ENCODE measurements at places on chromosomes 3 and 15.

GRCh38 chr3:124700880-124701684 is 29.2 kb upstream of the UMPS start:
- DNase-seq: no peak

DNA sequence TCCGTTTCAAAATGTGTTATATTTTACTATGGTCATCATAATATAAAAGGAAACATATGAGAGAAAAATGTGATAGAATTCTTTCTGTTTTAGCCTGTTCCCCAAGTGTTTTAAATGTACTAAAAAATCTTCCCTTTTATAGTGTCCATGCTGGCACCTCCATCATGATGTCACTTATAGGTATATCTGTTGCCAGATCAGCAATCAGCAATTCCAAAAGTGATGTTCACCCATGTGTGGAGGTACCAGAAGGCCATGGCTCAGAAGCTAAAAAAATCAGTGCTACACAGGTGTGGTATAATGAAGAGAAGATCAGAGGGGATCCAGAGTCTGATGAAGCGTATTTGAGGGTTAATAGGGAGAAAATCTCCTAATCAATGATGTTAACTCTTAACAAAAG is 1.1 kb upstream of the GPR15 start:
- DNase-seq: no peak

- DNase-seq: peak; percentile 73
These were observed 4.7 kb upstream of the RNF13 start for GRCh38 chr3:149808209-149808829.

- no peak for DNase-seq
These were observed 2.0 kb downstream of the ANKRD28 start for GRCh38 chr3:15795651-15796308.

DNA sequence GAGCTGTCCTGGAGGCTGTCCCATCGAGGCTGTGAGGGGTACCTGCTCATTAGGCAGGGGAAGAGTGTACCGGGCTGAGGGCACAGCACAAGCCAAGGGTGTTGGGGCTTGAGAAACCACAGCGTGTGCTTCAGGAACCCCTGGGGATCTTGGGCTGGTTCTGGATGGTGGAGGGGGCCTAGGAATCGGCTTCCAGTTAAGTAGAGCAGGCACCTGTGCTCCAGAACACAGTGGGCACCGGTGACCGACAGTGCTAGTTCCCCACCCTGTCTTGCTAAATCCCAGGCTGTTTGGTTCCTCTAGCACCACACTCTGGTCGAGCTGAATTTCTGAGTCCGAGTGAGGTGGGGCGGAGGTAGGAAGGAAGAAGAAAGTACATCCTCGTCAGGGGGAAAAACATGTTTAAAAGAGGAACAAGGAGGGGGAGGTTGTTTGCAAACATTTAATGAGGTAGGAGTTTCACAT is 29.1 kb downstream of the SLC6A6 start:
- DNase-seq: no peak

DNA sequence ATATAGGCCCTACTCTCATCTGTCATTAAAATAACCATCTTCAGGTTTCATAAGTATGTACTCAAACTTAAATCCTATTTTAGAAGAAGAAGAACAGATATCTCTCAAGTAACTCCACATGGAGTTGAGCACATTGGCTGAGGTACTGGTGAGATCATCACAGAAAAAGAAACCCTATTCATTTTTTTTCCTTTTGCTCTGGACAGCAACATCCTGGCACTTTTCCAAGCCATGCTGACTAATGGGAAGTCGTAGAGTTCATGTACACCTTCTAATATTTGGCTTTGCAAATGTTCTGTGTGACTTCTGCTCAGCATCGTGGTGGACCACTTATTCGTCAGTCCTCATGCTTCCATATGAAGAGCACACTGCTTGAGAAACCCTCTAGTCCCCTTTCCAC is 336.0 kb upstream of the KCNH8 start:
- DNase-seq: no peak

GRCh38 chr3:121072133-121072532 is 164.1 kb downstream of the STXBP5L start:
- DNase-seq: no peak

GRCh38 chr3:10017636-10018292 is 8.5 kb upstream of the FANCD2 start:
- DNase-seq: no peak

DNA sequence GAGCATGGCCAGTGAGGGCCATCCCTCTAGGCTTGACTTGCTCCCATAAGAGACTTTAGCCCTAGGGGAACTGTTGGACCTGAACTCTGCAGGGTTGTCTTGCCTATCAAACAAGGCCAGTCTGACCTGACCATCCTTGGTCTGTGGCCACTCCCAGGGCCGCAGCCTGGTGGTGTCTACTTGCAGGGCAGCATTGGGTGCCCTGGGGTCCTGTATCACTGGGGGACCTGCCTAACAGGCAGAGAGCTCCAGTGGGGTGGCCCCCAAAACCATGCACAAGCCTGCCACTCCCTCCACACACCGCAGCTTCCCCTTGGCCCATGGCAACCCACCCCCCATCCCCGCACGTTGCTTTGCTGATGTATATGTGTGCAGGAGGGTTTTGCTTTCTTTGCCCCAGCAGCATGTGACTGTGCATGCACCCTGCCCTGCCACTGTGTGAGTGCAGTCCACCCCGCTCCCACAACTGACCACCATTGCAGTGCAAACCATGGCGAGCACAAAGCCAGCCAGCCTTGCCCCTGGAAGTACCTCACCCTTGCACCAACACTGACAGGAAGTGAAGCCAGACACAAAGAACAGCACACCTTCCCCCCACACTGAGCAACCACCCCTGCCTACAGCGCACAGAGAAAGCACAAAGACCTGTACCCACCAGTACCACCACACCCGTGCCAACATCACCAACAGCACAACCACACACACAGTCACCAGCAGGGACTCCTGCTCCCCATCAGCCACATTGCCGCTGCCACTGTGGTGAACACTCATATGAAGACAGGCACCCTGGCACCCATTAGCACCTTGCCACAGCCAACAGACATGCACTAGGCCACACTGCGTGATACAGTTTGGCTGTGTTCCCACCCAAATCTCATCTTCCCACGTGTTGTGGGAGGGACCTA is 88.8 kb downstream of the SENP7 start:
- DNase-seq: no peak

GRCh38 chr3:8341821-8342247 is 159.8 kb upstream of the LMCD1 start:
- DNase-seq: no peak

DNA sequence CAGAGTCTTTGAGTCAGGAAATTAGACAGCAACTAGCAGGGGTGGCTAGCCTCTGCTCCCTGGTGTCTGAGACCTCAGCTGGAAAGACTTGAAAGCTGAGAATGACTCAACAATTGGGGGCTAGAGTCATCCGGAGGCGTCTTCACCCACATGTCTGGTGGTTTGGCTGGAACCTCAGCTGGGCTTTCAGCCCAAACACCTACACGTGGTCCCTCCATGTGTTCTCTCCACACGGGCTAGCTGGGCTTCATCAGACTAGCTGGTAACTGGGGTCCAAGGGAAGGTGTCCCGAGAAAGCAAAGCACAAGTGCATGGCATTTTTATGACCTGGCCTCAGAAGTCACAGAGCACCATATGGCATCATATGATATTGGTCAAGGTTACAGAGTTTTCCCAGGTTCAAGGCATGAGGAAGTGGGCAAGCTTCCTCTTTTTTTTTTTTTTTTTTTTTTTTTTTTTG is 19.9 kb upstream of the ABHD2 start:
- no peak for DNase-seq

- no peak for DNase-seq
These were observed 83.4 kb upstream of the TERB2 start for GRCh38 chr15:44873103-44873502.

DNA sequence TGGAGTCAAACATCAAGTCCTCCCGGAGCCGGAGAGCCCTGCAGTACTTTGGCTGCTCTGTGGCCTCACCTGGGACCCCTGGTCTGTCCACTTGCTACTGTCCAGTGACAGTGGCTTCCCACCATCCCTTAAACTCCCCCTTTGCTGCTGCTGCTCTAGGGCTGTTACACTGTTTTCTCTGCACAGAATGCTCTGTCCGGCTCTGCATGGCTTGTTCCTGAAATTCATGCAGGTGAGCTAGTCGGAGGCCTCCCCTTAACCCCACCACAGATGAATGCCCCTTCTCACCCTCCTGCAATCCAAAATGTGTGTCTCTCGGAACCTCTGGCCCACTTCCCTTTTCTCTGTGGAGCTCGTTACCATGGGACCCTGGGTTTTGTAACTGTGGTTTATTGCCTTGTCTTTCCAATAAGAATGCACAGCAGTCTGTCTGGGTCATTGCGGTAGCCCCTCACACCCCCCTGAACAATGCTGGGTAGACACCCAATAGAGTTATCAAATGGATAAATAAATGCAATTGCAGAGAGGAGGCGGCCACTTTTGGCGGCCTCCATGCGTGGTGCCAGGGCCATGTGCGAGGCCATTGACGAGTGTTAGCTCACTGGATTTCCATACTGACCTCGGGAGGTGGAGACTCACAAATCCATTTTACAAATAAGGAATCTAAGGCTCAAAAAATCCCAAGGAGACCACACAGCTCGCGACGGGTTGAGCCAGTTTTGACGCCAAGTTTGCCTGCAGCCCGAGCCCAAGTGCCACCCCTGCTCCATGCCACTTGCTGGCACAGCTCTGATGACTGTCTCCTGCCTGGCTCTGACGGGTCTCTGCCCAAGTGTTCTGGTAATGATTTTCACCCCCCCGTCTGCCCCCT is 48.5 kb downstream of the RGMA start:
- DNase-seq: peak; percentile 15

DNA sequence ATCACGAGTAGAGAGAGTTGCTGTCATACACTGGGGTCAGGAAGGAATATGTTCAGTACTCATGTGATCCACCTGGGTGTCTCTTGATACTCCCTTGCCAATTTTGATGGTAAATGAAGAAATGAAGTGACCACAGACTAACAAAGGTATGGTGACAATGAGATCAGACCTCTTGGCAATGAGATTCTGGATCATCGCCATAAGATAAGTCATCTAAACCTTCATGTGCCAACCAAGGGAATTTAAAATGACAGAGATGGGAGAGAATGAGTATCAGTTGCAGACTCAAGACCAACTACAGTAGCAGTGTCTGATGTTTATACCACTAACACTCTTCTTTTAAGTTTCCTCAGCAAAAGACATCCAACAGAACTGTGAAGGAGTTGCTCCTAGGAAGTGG is 601.0 kb downstream of the MECOM start:
- DNase-seq: no peak

GRCh38 chr3:38039101-38039898 is at the start of gene DLEC1:
DLEC1 (plus strand) TSS chr3:38039208; CDS start chr3:38039226, 18 bp downstream.
- DNase-seq: peak; percentile 77

DNA sequence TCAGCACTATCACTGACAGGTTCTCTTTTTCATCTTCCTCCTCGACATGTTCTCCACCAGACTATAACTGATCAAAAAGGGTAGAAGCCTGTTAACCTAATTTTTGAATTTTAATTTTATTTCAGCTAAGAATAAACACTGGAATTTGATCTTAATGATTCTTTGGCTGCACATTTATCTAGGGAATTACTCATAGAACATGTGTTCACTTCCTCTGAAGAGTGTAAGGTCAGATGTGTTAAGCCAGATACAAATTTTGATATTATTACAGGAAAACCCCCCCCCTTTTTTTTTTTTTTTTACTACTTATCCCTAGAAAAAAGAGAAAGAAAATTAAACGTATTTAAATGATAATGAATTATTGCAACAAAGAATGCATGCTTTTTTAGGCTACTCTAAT is 15.0 kb downstream of the DCBLD2 start:
- DNase-seq: no peak

- DNase-seq: no peak
These were observed 91.6 kb downstream of the CDIN1 start for GRCh38 chr15:36671017-36671416.

GRCh38 chr3:150428562-150428961 is 20.5 kb downstream of the TSC22D2 start:
- no peak for DNase-seq

- no peak for DNase-seq
These were observed 28.3 kb downstream of the STARD5 start for GRCh38 chr15:81295486-81296121.

DNA sequence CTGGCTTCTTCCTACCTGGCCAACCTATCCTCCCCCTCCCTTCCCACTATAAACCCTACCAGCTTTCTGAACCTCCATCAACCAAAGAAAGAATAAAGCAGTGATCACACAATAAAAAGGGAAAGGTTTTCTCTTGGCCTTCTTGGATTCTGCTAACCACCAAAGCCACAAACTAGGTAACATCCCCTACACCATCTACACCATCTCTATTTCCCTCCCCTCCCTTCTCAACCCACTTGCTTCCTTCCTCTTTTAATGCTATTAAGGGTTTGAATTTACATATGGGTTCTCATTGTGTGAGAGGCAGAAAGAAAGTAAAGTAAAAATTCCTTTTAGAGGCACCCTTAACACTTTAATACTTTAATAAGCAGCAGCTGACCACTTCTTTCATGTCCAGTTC is 25.8 kb upstream of the RSL24D1 start:
- no peak for DNase-seq

DNA sequence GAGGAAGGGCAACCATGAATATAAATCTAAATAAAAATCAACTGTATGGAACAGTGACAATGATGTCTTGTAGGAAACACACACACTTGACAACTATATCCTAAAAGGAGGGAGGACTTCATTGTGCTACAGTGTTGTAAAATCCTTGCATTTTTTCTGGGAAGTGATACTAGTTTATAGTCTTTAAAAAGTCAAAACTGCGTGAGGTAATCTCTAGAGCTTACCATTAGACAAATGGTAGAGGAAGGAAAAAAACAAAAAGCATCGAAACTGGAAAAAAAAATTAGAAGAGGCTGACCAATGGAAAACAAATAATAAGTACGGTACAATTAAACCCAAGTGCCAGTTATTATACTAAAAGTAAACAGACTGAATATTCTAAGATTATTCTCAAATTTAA is 38.7 kb downstream of the CHSY1 start:
- no peak for DNase-seq

DNA sequence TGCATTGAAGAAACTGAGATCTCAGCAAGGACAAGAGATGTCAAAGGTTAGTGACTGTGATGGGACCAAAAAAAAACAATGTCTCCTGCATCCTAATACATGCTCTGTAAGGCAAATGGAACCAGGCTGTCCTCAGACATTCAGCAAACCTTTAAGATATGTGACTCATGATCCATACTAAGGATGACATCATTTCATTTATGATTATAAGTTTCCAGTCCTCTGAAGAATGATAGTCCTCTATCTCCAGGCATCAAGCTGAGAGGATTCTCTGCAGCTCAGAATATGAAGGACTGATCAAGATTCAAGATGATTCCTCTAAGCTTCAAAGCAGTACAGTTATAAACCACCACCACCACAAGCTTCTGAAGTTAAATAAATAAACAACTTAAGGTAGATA is 47.6 kb downstream of the SSR3 start:
- no peak for DNase-seq

DNA sequence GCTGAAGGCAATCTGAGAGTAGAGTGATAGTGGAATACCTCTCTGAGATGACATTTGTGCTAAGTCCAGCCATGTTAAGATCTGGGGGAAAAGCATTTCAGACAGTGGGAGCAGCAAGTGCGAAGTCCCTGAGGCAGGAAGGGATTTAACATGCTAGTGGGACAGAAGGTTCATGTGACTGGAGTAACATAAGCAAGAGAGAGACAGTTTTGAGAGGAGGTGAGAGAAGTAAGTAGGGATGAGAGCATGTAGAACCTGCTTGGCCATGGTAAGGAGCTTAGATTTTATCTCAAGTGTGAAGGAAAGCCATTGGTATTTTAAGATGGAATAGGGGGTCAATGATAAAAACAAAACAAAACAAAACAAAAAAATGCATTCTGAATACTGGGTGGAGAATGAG is 358.6 kb upstream of the KCNH8 start:
- DNase-seq: no peak
